Mammary epithelial cell (primary cell): ENCODE measurements at places on chromosomes 1 and 21.
A peak's percentile ranks its signal among the peaks of the same experiment; 100 is the strongest.

- DNase-seq: peak; percentile 74
These were observed 486 bp downstream of the SLC27A3 start for GRCh38 chr1:153775458-153776327.

DNA sequence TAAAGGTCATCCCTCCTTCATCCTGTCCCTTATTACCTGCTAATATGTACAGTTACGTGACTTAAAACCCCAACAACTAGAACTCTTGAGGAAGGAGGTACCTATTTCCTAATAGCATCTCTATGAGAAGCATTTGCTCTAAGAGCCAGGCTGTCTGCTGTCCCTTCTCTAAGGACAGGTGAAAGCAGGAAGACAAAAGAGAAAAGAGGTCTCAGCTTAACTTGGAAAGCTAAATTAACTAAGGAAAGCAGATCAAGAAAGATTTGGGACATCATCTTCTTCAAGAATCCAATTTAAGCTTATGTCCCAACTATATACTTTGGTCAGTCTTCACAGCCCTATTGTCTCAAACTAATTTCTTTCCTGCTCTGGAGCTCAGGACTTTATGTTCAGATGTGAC, 2.9 kb downstream of the EGLN1 start:
- peak; percentile 16 for DNase-seq

DNA sequence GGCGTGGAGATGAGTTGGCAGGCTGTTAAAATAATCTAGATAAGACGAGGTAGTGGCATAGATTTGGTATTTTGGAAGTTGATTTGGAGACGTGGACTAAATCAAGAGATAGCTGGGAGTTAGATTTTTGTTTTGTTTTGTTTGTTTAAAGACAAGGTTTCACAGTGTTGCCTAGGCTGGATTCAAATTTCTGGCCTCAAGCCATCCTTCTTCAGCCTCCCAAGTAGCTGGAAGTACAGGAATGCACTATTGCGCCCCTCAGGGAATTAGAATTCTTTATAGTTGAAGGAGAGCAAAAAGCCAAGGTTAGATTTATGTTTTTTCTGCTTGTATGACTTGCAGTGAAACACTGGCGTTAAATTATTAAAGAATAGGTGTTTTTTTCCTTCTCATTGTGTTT, 22.3 kb upstream of the SNRPE start:
- no peak for DNase-seq

DNA sequence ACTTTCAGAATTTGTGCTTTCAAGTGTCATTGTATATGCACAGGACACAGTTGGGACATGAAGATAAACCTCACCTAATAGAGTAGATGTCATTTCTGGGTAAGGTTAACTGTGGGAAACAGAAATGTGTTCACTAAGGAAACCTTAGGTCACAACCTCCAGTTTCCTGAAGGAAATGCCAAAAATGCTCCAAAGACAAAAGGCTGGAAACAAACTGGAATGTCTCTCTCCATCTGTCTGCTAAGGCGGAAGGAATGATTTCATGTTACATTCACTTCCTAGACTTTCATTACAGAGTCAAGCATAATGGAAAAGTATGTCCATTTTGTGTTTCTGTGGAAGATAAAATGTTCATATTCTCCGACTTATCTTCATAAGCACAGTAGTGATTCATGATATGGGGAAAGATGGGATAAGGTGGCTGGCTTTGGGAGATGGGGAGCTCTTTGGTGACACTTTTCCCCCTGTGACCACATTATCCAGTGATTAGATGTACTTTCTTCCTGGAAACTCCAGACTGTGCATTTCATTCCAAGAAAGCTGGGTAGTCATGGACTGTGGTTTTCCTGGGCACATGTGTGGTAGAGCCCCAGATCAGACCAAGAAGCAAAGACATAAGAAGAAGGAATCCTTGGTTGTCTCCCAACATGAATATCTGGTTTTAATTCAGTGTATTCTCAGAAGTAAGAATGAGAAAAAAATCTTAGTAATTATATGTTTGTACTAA, 5.7 kb downstream of the S1PR1 start:
- no peak for DNase-seq

- no peak for DNase-seq
These were observed 7.4 kb downstream of the LDLRAP1 start for GRCh38 chr1:25550683-25551310.

DNA sequence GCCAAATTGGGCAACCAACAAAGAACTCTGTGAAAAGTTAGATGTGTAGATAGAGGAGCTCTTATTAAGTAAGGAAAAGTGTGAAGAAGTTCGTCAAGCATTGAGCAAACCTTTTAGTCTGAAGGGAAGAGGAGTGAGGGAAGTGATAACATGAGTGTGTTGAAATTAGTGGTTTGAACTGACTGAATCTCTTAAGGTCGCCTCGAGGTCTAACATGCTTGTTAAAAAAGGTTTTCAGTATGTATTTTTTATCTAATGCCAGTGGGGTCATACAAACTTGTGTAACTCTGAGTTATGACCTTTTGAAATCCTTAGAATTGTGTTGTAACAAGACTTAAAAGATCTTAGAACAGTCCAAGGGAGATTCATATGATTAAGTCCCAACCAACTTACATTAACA, 34.1 kb downstream of the SOAT1 start:
- DNase-seq: no peak
